ENCODE measurements at places on chromosomes 11 and 22.

DNA sequence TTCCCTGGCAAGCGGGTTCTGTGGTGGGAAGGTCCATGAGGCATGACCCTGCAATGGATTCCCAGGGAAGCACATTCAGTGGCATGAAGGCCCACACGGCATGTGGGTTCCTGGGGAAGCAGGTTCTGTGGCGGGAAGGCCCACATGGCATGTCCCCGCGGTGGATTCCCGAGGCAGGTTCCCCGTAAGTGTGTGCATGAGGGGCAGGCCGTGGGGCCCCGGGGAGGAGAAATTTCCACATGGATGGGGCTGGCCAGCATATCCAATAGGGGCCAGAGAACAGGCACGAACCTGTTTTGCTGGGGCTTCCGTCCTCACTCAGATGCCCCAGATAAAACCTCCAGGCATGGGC, 83.7 kb downstream of the PHF21B start:
- no peaks in the 10 kb centered on the region for H3K27me3 ChIP-seq
- no peak for DNase-seq
- no peaks in the 10 kb centered on the region for H3K36me3 ChIP-seq
- H3K4me3 ChIP-seq, result no peak overlapping the region
- H3K27ac ChIP-seq, result no peak overlapping the region

- H3K4me3 ChIP-seq, result no peak overlapping the region
- H3K36me3 ChIP-seq, result no peaks in the 10 kb centered on the region
- DNase-seq, result no peak
- H3K27ac ChIP-seq, result no peak overlapping the region
- no peaks in the 10 kb centered on the region for H3K27me3 ChIP-seq
Observed at GRCh38 chr11:69471729-69472540, 9.5 kb upstream of the LINC01488 start.

- no peaks in the 10 kb centered on the region for H3K4me1 ChIP-seq
- no peak for DNase-seq
- H3K4me3 ChIP-seq, result no peak overlapping the region
- H3K36me3 ChIP-seq, result no peaks in the 10 kb centered on the region
Observed at GRCh38 chr11:129731316-129731715, 84.3 kb upstream of the TMEM45B start.

DNA sequence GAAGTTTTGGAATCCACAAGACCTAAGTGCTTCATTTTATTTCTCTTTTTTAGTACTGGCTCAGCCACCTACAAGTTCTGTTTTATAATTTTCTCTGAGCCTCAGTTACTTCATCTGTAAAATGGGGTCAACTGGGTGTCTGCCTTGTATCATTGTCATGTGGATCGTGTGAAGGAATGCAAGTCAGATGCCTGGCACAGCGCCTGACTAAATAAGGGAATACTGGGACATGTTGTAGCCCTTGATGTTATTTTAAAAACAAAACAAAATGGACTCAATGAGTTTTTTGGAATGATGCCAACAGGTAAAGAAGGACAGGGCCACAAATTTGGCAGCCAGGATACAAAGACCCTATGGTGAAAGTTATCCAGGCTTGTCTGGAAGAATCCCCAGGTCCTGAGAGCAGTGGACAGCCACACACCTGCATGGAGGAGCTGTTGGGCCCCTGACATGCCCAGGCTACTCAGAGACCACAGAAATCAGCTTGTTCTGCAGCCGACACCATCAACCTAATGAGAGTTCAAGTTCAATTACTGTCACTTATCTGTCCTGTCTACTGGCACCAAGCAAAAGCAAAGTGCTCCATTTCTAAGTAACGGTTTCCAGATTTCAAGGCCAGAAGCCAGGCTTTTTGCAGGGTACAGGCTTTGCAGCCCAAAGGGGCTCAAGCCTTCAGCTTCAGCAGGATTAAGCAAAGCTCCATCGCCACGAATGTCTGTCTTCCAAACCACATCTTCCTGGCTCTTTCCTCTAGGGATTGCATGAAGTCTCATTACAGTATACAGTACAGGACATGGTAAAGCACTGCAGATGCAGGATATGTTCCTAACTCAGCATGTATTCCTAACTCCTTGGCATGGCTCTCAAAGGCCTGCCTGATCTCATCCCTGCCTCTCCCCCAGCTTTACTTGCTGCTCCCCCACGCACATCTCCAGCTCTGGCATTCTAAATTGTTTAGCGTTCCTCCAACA, 18.4 kb downstream of the DKK3 start:
- H3K4me3 ChIP-seq, result no peak overlapping the region
- no peak overlapping the region for H3K27ac ChIP-seq
- DNase-seq, result no peak
- no peaks in the 10 kb centered on the region for H3K36me3 ChIP-seq

DNA sequence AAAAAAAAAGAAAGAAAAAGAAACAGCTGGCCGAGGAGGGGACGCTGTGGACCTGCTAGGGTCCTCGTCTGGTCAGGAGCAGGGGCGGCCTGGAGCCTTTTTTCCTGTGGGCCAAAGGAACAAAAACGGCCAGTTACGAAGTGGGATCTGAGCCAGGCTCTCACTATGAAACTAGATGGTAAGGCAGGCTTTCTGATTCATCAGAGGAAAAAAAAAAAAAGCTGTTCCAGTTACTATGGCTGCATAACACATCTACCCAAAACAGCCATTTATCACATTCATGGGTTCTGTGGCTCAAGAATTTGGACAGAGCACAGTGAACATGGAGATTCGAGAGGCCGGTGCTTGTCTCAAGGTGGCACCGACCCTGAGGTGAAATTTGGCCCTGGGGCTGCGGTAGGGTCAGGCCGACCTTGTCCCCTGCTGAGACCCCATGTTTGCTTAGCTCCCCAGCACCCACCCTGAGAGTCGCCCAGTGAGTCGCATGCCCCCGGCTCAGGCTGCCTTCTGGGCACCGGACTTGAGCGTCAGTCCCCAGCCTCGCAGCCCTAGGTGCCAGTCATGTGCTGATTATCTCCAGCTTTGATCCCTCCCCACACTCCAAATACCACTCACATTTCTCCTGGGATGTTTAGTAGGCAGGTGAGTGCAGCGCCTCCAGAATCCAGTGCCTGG, 34.2 kb downstream of the MRGPRD start:
- H3K4me3 ChIP-seq, result no peak overlapping the region
- no peaks in the 10 kb centered on the region for H3K36me3 ChIP-seq
- H3K27ac ChIP-seq, result peak overlapping the region; percentile 89
- no peak for DNase-seq
- peaks cover 23% of the 10 kb centered on the region for H3K4me1 ChIP-seq
- no peaks in the 10 kb centered on the region for H3K27me3 ChIP-seq

- no peak for DNase-seq
- H3K4me1 ChIP-seq, result no peaks in the 10 kb centered on the region
- H3K4me3 ChIP-seq, result no peak overlapping the region
- H3K27ac ChIP-seq, result no peak overlapping the region
- H3K36me3 ChIP-seq, result no peaks in the 10 kb centered on the region
- peaks cover 34% of the 10 kb centered on the region for H3K27me3 ChIP-seq
Observed at GRCh38 chr22:32339190-32340012, 18.3 kb upstream of the RFPL3 start.

DNA sequence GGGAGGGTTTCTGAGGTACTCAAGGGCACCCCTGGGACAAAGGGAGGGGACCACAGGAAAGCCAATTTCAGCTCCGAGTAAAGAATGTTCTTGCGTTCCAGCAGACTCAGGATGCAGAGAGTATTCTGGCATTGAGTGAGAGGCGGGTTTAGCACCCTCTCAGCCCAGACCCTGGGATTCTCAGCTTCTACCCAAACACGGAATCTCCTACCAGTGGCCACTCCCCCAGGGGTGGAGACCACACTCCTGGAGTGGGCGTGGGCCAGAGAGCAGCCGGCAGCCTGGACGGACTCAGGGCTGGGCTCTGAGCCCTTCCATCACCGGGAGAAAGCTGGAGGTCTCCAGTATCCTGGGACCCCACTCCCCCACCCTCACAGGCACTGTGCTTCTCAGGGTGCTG, 26.1 kb upstream of the TTLL12 start:
- no peak overlapping the region for H3K4me3 ChIP-seq
- no peak for DNase-seq
- no peak overlapping the region for H3K27ac ChIP-seq
- H3K4me1 ChIP-seq, result no peaks in the 10 kb centered on the region

DNA sequence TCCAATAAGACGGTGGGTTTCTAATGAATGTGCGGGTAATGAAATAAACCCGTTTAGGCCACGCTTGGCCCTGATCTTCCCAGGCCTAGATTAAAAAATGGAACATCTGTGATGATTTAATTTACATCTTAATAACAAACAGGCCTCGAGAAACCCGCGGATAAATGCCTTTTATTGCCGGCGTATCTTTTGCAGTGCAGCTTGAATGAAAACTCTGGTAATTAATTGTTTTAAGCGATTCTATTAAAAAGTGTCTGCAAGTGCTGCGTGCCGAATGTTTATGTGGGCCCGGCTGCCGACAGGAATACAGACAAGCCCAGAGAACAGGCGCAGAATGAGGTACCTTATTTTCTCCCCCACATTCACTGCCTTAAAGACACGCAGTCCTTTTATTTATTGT, 420.7 kb downstream of the MN1 start:
- peaks cover 10% of the 10 kb centered on the region for H3K27me3 ChIP-seq
- no peaks in the 10 kb centered on the region for H3K4me1 ChIP-seq
- DNase-seq, result no peak
- H3K27ac ChIP-seq, result no peak overlapping the region
- H3K36me3 ChIP-seq, result no peaks in the 10 kb centered on the region

GRCh38 chr11:117796872-117797529, at the start of gene DSCAML1:
TSS of gene DSCAML1 (minus strand) at chr11:117797216. CDS start at chr11:117797079, 137 bp downstream.
- H3K4me3 ChIP-seq, result peak within 1 kb of the TSS; percentile 27
- no peaks in the 10 kb centered on the region for H3K36me3 ChIP-seq
- peaks cover 12% of the 10 kb centered on the region for H3K4me1 ChIP-seq
- peaks cover 51% of the 10 kb centered on the region for H3K27me3 ChIP-seq

DNA sequence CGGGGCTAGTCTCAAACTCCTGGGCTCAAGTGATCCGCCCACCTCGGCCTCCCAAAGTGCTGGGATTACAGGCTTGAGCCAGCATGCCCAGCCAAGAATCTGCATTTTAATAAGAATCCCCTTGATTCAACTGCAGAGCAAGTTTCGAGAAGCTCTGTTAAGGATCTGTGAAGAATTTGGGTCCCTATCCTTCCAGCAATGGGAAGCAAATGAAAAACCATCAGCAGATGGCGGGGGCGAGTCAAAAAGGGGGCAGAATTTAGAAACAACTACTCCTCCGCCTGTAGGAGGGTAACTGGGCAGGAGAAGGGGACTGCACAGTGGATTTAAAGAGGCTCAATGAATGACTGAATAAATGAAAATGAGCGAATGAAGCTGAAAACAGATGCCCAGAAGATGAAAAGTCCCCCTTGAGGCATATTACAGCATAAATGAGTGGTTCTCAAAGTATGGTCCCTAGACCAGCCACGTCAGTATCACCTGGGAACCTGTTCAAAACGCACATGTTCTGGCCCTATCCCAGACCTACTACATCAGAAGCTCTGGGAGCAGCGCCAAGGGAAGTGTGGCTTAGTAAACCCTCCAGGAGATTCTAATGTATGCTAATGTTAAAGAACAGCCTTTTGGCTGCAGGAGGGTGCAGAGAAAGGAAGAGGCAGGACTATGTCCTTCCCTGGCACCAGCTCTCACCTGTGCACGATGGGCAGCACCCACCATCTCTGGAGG, 15.0 kb downstream of the VWCE start:
- no peak overlapping the region for H3K4me3 ChIP-seq
- DNase-seq, result no peak
- H3K27ac ChIP-seq, result no peak overlapping the region
- H3K27me3 ChIP-seq, result peaks cover 24% of the 10 kb centered on the region

DNA sequence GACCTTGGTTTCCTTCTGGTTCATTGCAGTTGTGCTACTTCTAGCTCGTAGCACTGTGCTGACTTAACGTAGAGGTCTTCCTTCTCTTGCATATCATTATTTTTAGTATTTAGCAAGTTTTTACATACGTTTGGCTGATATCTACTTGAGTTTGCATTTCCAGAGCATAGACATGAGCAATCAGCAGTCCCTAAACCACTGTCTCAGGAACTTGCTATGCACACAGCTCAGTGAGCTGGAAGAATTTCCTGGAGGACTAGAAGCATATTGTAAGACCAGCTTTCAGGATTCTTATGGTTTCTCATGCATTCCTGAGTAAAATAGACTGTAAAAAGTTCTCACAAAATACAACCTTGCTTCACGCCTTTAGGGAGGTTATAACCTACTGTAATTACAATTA, 226.7 kb upstream of the PDGFD start:
- H3K36me3 ChIP-seq, result no peaks in the 10 kb centered on the region
- no peaks in the 10 kb centered on the region for H3K4me1 ChIP-seq
- no peak overlapping the region for H3K4me3 ChIP-seq
- DNase-seq, result no peak
- no peaks in the 10 kb centered on the region for H3K27me3 ChIP-seq

DNA sequence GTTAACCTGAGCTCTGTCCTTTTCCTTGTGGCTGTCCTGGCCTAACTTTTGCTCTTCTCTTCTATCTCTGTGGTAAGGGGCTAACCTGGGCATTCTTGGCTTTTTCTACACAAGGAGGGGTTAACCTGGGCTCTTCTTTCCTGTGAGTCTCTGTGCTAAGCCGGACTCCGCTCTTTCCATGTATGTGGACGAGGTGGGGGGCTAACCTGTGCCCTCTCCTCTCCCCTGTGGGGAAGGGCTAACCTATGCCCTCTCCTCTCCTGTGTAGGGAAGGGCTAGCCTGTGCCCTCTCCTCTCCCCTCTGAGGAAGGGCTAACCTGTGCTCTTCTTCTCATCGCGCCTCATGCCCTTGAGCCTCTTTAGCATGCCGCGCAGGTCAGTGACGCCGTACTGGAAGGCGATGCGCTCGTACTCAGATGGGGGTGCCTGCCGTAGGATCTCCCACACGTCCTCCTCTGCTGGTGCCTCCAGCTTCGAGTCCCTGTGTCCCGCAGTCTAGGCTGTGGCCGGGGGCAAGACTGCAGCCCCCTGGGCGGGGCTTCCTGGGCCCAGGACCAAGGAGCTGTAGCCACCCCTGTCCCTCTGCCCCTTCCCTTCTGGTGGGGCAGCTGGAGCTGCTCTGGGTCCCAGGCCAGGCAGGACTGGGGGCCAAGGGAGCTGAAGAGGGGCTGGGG, 6.5 kb downstream of the MYBPC3 start:
- no peaks in the 10 kb centered on the region for H3K36me3 ChIP-seq
- no peaks in the 10 kb centered on the region for H3K4me1 ChIP-seq
- no peak overlapping the region for H3K4me3 ChIP-seq
- H3K27ac ChIP-seq, result no peak overlapping the region
- no peaks in the 10 kb centered on the region for H3K27me3 ChIP-seq
- no peak for DNase-seq

- no peak for DNase-seq
- no peak overlapping the region for H3K27ac ChIP-seq
- peaks cover 19% of the 10 kb centered on the region for H3K4me1 ChIP-seq
- H3K27me3 ChIP-seq, result no peaks in the 10 kb centered on the region
Observed at GRCh38 chr11:10845589-10845988, 12.3 kb downstream of the ZBED5 start.

- DNase-seq, result no peak
- no peaks in the 10 kb centered on the region for H3K27me3 ChIP-seq
- H3K27ac ChIP-seq, result no peak overlapping the region
- H3K4me3 ChIP-seq, result no peak overlapping the region
Observed at GRCh38 chr22:44847892-44848291, 95.5 kb downstream of the ARHGAP8 start.

DNA sequence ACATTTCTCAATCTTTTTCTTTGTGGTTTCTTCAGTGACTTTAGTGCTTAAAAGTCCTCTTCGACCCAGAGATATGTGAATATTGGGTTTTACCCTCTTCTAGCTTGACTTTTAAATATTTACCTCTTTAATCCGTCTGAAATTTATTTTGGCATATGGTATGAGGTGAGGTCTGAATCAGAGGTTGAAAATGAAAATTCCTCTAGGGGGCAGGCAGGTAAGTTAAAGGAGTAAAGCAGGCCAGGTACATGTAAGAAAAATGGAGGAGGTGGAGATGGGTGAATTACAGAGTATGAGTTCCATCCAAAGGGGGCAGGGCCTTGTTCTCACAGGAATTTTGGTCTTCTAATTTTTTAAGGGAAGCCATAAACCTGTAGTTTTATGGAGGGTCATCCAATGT, 263.8 kb upstream of the NARS2 start:
- H3K36me3 ChIP-seq, result no peaks in the 10 kb centered on the region
- no peaks in the 10 kb centered on the region for H3K27me3 ChIP-seq
- peaks cover 6% of the 10 kb centered on the region for H3K4me1 ChIP-seq

All from transverse colon (tissue), 4 donors.